Stimulated activated CD8-positive, alpha-beta memory T cell treated with anti-CD3 and anti-CD28 coated beads, Interleukin-7, amount 100 ng/mL, for 1 hour (primary cell): ENCODE measurements at places on chromosomes 4 and X.

GRCh38 chrX:14506866-14507265, 22.5 kb upstream of the GLRA2 start:
- no peak for DNase-seq

- no peak for DNase-seq
Observed at GRCh38 chrX:18620349-18620748, 51.6 kb downstream of the RS1 start.

- no peak for DNase-seq
Observed at GRCh38 chrX:53547668-53548067, 113.5 kb upstream of the HSD17B10 start.

GRCh38 chr4:98987720-98988119, 7.8 kb upstream of the METAP1 start:
- no peak for DNase-seq

- no peak for DNase-seq
Observed at GRCh38 chr4:187286525-187286924, 562.9 kb upstream of the FAT1 start.

DNA sequence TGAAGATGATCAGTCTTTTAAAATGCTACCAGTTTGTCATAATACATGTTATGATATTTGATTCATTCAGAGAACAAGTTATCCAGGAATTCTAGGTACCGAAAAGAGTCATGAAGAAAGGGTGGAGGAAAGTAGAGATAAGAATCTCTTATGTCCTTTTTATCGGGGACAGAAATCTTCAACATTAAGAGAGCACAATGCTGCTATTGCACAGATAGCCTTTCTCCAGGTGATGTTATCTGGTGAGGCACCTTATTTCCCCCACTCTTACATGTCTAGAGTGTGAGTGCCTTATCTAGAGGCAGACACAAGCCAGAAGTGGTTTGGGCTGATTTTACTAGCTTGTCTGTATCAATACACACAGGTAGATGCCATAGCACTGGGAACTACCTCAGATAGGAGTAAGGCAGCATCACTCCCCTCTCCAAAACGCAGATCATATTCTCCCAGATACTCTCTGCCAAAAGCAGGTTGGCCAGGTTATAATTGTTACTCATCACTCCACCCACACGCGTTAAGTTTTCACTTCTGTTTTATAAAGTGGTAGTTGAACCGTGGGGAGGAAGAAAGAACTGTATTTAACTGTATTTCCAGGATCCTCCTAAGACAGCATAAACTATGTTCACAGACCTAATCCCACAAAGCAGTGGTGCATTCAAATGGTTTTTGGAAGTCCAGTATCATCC, 38.4 kb downstream of the AREG start:
- no peak for DNase-seq

DNA sequence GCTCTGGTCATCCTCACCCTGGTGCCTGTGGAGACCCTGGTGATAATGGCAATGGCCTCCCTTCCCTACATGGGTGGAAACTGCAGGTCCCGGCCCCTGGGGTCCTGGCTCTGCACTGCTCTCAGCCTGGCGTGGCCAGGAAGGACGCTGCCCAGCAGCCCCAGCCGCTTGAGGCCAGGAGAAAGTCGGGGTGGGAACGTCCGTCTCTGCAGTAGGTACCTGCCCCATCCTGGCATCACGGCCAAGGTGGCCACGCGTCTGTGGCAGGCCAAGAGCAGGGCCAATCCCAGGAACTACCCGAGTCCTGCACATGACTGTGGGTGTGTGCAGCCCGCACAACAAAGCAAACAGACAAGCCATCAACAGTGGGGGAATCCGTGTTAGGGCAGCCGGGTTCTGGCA, 33.8 kb downstream of the FGFRL1 start:
- no peak for DNase-seq

DNA sequence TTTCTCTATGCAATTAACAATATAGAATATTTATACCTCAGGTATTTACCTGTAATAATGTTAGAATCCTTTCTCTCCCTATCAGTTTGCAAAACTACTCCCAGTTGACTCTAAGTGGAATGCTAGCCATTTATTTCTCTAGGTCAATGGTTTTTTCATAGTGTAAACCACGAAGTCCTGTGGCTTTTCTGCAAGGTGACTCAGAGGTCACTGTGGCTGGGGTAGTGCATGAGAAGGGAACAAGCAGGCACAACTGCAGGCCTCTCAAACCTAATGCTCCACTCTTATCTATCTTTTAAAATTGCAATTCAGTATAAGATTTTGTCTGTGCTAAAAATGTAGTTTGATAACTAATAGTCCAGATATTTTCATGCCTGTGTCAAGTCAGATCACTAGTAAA, 159.4 kb downstream of the ANTXR2 start:
- DNase-seq: no peak

DNA sequence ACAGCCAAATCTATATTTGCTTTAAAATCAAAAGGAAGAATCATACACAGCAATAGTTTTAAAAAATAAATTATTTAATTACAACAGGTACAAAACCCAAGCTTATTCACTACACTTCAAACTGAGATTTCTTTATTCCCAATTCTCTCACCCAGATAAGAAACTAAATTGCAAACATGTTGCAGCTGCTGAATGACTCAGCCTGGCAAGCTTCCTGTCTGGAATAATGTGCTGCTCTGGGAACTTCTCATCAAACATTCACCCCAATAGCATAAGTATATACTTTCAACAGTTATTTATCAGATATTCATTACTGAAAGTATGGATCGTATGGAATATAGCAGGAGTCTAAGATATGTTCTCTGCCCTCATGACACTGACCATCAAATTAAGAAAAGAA, 43.0 kb upstream of the GABRA2 start:
- DNase-seq: no peak

DNA sequence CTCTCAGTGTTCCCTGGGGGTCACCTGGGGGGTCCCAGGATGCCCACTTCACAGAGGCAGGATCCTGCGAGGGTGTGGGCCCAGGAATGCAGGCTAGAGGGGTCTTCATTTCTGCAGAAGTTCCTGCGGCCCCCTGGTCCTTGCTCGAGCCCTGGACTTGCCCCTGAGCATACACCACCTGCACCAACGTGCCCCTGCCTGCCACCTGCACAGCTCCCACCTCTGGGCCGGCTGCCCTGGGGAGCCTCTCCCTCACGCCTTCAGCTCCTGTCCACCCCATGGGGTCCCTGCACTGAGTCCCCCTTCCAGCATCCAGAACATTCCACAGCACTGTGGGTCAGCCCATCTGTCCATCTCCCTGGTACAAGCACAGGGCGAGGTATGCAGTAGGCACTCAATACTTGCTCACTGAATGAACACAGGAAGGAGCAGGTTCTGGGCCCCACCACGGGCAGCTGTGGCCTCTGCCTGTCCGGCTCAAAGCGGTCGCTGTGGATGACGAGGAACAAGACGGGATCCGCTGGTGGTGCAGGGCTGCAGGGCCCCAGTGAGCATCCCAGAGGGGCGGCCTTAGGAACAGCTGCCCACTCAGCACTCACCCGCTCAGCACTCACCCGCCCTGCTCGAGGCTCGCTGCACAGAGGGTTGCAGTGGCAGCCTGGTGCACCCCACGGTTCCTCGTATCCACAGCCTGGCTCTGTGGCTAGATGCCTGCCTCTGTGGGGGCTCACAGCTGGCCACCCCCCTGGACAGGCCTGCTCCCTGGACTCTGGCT, 70.5 kb upstream of the MXD4 start:
- no peak for DNase-seq

- DNase-seq: no peak
Observed at GRCh38 chrX:41827886-41828285, 95.5 kb downstream of the CASK start.

DNA sequence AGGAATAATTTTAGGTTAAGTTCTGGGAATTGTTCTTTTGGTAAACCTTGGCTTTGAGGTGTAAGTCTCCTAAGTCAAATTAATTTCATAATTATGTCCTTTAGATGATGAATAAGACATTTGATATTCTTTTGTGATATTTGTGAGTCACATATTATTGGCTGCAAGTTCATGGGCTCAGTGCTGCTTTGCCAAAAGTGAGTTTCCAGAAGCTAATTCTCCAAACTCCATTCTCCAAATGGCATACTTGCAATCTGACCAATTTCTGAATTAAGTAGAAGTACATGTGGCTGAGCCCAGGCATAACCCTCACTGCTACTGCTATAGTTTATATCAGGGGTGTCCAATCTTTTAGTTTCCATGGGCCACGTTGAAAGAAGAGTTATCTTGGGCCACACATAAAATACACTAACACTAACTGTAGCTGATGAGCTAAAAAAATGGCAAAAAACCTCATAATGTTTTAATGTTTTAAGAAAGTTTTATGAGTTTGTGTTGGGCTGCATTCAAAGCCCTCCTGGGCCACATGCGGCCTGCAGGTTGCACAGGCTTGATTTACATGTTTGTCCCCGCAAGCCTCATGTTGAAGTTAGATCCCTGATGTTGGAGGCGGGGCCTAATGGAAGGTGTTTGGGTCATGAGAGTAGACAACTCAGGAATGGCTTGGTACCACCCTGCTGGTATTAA, 196.1 kb downstream of the ZNF330 start:
- no peak for DNase-seq

GRCh38 chr4:112516471-112517066, 589 bp upstream of the NEUROG2 start:
- no peak for DNase-seq

DNA sequence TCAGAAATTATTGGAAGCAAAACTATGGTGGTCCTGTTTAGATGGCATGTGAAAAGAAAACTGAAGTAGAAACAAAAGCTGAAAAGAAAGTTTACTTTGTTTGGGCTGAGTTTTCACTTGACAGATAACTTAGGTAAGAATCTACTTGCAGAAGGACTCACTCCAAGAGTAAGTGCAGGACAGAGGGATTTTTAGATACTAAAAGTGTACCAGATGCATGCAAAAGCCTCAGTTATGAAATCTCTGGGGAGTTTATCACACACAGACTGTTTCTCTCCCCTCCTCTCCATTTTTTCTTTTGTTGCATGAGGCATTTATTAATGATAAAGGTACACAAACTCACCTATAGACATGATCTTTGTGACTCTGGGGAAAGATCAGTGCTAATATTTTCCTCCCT, 127.5 kb upstream of the GIMD1 start:
- no peak for DNase-seq

- DNase-seq: no peak
Observed at GRCh38 chr4:15587649-15588048, 67.5 kb downstream of the FBXL5 start.

DNA sequence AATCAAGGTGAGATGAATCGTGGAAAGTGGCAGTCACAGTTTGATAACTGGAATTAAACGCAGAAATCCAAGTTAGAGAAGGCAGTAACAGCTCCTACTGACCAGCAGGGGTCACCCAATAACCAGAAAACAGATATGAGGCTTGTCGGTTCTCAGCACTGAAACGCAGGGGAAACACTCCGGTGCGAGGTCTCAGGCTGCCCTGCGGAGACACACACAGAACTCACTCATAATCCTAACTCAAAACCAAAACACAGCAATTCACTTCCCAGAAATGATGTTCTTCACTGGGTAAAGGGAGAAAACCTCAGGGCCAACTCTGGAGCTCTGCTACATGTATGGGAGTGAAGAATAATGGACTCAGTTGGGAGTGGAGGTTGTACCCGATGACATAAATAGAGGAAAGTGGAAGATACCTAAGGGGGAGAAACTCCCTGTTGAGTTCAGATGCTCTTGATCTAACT, 384.4 kb downstream of the RAPGEF2 start:
- DNase-seq: no peak

- DNase-seq: no peak
Observed at GRCh38 chr4:150302553-150302952, 224.3 kb downstream of the DCLK2 start.

DNA sequence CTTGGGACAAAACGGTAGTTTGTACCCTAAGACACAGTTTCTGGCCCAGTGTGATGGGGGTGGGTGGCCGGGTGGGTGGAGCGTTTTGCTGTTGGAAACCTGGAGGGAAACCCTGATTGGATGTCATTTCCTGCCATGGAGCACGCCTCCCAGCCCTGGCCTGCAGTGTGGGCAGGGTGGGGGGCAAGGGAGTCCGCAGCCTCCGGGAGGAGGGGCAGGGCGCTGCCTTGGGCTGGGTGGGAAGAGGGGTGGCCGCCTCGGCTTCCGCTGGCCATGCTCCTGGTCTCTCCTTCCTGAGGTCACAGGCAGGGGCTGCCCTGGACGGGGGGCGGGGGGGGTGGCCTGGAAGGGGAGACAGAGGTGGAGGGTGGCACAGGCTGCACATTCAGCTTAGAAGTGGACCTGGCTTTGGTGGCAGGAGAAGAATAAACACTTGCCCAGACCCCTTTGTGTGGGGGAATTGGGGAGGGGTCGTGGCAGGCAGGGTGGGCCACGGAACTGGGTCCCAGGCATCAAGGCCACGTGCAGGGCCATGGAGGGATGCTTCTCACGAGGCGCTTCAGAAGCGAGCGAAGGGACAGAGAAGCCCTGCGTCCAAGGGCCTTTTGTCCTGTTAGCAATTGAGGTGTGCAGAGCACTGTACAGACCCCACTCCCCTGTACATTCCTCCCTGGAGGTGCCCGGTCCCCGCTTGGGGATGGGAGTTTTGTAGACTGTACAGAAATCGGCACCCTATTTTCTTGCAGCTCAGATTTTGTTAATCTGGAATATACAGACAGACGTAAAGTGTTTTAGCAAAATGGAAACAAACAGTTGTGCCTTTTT, 6.2 kb downstream of the NAT8L start:
- no peak for DNase-seq

GRCh38 chr4:97159625-97160024, 983.7 kb downstream of the STPG2 start:
- no peak for DNase-seq

DNA sequence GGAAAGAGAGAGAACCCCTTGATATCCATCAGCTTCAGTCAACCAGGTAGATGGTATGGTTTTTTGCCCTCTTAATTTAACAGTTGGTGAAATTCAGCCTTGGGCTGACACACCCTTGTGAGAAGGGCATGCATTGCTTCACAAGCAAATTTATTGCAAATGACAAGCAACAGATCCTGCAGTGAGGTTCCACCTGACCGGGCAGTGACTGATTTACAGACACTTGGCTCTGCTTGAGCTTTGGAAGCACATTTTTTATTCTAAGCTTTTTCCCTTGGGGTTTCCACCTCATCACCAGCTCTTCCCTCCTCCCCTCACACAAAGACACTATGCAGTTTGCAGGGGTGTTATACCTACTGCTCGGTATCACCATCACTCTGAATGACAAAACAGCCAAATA, 28.3 kb upstream of the SERTM2 start:
- no peak for DNase-seq

DNA sequence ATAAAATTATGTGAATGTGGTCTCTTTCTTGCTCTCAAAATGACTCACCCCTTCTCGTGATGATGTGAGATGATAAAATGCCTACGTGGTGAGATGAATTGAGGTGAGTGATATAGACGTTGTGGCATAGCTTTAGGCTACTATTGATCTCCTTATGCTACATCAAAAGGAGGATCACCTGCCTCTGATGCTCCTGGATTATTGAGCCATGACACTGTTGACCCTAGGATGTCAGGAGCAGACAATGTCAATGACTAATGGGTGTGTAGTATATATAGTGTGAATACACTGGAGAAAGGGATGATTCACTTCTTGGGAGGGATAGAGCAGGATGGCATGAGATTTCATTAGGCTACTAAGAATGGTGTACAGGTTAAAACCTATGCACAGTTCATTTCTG, 210.7 kb upstream of the PRPS2 start:
- DNase-seq: no peak

GRCh38 chrX:75149654-75150053, 6.4 kb downstream of the ABCB7 start:
- DNase-seq: no peak
